ENCODE measurements at places on chromosomes 3 and 15.

- no peak for DNase-seq
These were observed 109.3 kb downstream of the OXNAD1 start for GRCh38 chr3:16374047-16374934.

- DNase-seq = no peak
These were observed 21.0 kb downstream of the RFT1 start for GRCh38 chr3:53109190-53109589.

- no peak for DNase-seq
These were observed 7.0 kb downstream of the C3orf52 start for GRCh38 chr3:112093180-112093522.

GRCh38 chr3:53845103-53845880 lies 927 bp downstream of the CHDH start:
- peak; percentile 15 for DNase-seq

DNA sequence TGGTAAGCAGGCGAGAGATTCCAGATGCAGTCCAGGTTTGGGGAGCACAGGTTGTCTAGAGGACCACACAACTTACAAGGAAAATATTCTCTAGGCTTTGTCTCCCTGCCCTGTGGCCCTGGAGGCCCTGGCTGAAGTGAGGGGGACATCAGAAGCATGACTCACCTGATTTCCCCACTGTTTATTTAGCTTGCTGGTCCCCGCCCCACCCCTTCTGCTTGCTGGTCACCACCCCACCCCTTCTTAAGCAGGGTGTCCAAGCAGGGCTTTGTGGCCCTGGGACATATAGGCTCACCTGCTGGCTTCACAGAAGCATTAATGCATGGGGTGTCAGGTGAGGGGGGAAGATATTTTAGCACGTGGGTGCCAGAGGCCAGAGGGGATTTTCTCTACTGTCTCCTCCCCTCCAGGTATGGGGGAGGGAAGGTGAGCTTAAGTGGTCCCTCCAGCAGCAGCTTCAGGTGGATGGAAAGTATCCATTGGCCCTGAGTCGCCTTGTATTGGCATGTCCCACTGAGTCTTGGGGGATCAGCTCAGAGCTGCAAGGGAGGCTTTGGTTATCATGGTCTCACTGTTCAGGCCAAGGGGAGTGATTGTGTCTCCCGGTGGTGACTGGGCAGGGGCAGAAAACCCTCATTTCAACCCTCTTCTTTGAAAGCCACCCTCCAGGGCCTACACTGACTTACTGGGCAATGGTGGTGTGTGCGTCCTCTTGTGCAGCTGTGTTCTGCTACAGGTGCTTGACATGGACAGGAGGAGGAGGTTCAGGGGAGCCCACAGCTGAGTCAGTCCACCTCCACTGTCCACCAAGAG lies 49.8 kb downstream of the GASK1A start:
- no peak for DNase-seq

GRCh38 chr3:134057654-134058110 lies 28.0 kb upstream of the SLCO2A1 start:
- no peak for DNase-seq

DNA sequence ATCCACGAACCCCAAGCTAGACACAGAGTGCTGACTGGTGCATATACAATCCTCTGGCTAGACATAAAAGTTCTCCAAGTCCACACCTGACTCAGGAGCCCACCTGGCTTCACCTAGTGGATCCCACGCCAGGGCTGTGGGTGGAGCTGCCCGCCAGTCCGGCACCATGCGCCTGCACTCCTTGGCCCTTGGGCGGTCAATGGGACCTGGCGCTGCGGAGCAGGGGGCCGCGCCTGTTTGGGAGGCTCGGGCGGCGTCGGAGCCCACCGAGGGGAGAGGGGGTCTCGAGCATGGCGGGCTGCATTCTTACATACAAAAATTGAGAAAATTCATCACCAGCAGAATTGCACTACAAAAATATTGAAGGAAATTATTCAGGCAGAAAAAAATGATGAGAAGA lies 120.7 kb upstream of the FAN1 start:
- DNase-seq = no peak

DNA sequence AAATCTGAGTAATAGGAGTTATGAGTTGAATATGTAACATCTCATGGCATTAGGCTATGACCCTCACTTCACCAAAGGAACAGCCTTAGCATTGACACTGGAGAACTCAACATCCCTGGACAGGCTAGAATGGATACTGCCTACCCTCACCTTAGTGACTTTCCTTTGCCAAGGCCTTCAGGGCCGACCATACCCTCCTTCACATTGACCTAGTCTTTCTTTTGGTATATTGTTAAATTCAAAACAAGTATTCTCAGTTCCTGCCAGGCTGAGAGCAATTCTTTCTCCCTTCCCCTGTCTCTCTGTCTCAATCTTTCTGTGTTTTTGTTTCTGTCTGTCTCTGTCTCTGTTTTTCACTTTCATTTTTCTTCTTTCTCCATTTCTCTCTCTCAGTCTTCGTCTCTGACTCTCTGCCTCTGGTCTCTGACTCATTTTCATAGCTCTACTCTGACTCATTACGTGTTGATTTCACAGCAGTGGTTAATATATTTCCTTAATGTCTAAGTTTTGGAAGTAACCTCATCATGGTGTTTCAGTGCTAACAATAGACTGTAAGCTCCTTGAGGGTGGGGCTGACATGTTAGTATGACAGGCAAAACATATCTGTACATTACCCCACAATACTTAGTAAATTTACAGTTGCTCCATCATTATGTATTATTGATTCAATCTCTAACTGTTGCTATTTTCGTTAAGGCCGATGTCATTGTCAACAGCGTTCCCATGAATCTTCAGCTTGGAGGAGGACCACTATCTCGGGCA lies 32.5 kb downstream of the PARP15 start:
- peak; percentile 96 for DNase-seq

DNA sequence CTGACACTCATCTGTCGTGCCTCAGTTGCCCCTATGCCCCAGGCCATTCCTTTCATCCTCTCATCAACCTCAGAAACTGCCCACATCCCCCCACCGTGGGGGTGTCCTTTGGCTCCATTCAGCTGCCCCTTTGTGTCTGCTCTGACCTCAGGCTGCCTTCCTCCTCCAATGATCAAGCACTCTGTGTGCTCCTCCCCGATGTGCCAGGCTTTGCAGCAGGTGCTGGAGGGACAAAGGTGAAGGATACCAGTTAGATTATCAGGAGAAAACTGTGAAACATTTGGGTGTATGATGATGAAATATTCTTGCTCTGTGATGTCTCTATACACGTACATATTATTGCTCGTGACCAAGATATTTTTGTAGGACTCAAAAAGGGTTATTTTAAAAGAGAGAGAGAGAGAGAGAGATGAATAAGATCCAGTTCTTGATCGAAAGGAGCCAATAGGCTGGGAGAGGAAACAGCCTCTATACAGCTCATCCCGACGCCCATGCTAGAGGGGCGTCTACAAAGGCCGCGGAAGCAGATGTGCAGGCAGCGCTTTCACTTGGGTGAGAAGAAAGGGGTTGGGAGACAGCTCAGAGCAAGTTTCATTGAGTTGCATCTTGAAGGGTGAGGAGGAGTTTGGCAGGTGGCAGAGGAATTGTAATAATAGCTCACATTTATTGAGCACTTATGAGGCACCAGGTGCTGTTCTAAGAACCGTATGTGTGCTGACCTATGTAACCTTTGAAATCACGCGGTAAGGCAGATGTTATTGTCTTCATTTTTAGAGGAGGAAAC lies 28.3 kb upstream of the ADCY5 start:
- no peak for DNase-seq

- DNase-seq = peak; percentile 68
These were observed 29.3 kb downstream of the BTD start for GRCh38 chr3:15630646-15631350.

GRCh38 chr3:4999531-5000184 lies 20.4 kb downstream of the BHLHE40 start:
- no peak for DNase-seq

GRCh38 chr15:85786781-85787114 lies 8.0 kb downstream of the KLHL25 start:
- DNase-seq = no peak

DNA sequence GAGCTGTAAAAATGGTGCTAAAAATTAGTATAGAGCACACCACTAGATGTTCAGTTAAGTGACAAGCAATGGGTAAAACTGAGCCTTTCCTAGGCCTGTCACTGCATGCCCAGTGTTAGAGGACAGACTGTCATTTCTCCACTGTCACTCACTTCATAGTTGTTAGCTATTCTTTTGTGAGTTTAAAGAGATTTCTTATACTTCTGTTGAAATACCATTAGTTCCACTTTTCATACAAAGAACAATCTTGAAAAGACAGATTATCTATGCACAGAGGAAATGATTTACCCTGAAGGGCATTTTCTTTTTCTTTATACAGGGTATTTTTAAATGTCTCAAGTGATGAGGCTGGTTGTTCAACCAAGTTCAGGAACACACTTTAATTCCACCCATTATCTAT lies 28.3 kb upstream of the CHMP2B start:
- DNase-seq = no peak

DNA sequence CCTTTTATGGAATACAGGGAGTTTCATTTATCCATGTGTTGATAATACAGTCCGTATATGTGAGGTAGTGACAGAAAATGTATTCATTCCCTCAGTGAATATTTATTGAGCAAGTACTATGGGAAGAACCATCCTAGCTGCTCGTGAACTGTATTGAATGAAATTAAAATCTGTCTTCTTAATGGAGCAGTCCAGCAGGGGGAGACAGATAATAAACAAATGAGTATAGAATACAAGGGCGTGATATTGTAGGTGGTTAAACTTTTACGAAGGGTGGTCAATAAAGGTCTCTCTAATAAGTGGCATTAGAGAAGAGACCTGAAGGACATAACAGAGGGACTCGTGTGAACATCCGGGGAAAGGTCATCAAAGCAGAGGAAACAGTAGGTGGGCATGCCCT lies 62.7 kb upstream of the OSTN start:
- peak; percentile 14 for DNase-seq

- DNase-seq = no peak
These were observed 41.8 kb downstream of the MCF2L2 start for GRCh38 chr3:183386651-183387050.

DNA sequence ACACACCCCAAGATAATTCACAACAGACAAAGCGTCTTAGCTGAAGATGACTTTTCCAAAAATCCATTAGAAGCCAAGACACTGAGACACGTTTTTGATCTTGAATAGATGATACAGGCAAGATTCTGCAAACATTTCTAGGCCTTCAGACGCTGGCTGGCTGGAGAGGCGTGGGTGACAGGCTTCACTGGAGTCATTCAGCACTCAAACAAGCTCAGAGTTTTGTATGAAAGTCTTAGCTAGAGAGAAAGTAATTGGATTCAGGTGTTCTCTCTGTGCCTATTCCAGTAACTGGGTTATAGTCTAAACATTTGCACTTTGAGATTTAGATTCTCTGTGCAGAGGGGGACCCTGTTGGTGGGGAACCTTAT lies 147.7 kb upstream of the BHLHE40 start:
- DNase-seq = no peak

- no peak for DNase-seq
These were observed 462.9 kb upstream of the PROK2 start for GRCh38 chr3:72247645-72248388.

DNA sequence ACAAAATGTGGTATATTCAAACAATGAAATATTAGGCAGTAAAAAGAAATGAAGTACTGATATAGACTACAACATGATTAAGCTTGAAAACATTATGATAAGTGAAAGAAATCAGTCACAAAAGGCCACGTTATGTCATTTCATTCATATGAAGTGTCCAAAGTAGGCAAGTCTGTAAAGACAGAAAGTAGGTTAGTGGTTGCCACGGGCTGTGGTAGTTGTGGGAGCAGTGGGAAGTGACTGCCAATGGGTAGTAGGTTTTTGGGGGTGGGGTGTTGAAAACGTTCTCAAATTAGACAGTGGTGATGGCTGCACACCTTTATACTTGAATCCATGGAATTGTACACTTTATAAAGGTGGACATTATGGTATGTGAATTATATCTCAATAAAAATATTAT lies 12.1 kb downstream of the GALNT15 start:
- DNase-seq = no peak

- DNase-seq = no peak
These were observed 21.3 kb downstream of the TM4SF1 start for GRCh38 chr3:149356044-149356592.

GRCh38 chr3:15942462-15942861 lies 144.7 kb upstream of the ANKRD28 start:
- no peak for DNase-seq

GRCh38 chr3:142218703-142219102 lies 6.7 kb downstream of the GK5 start:
- no peak for DNase-seq

GRCh38 chr3:42713747-42714146 lies 11.1 kb upstream of the HHATL start:
- no peak for DNase-seq

- no peak for DNase-seq
These were observed 110.0 kb downstream of the RAB11A start for GRCh38 chr15:65979316-65979715.

GRCh38 chr3:31391150-31391549 lies 141.6 kb upstream of the STT3B start:
- no peak for DNase-seq

- peak; percentile 8 for DNase-seq
These were observed 74.7 kb downstream of the SPATA16 start for GRCh38 chr3:173066044-173067004.

DNA sequence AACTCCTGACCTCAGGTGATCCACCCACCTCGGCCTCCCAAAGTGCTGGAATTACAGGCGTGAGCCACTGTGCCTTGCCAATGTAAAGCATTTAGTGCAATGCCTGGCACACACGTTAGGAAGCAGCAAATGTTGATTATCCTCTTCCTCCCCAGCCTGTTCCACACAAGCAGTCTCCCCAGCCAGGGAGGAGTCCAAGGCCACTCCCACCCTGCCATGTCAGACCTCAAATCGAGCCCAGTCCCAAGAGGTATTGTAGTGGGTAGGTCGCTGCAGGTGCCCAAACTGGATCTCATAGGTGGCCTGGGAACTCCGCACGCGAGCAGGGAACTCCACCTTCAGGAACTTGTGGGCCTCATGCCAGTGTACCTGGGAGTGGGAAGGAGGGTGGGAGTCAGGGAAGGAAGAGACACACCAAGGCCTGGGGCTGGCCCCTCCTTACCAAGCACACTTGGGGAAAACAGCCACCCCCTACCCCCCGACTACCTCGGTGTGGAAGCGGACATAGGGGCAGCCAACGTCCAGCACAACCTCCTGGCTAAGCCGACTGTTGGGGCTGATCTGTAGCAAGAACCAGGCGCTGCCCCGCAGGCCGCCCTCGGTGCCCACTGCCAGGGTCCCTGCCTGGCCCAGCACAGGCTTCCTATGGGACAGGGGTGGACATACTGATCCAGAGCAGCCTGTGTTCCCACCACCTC lies 10.3 kb downstream of the MAN2C1 start:
- DNase-seq = no peak

DNA sequence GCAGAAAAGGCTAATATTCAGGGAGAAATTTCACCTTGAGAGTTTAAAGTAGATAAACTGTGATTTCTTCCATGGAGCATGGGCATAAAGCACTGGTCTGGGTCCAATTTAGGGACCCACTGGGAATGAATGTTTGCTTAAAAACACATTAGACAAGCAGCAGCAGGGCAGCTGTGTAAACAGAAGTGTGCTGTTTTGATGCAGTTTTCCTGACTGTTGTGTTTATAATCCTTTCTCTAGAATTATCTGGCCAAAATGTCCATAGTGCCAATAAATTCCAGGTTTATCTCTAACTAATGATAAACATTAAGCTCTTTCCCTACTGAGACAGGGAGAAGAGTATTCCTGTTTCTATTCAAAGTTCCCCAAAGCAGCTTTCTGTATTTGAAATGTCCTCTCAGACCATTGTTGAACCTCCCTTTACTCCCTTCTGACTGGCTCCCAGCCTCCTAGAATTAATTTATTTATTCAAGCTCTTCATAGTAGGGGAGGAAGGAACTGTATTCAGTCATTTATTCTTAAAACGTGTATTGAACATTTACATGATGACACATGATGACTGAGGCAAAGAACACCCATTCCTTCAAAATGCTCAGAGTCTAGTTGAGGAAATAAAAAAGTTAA lies 7.0 kb upstream of the TM4SF18 start:
- DNase-seq = peak; percentile 15
